RPMI8226 (cell line): ENCODE measurements at places on chromosomes 12 and 14.

DNA sequence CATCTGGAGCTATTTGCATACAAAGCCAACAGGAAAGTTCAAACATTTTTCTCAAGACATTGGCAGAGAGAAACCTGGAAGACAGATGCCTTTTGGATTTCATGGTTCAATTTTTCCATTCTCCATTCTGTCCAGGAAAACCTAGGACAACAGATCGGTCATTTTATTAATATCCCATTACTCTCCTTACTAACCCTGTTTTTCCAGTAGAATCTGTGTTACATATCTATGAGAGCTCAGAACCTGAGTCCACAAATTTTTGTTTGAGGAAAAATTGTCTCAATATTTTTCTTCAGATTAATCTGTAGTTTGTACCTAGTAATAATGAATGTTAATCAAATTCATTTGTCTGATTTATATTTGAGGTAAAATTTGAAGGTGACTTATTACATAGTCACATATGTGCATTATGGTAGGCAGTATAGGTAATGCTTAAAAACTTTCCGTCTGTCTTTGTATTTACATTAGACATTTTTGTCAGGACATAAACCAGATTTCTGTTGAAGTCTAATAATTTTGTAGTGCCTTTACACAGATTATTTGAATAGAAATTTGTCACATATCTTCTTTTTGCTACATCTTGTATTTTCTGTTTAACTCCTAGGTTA lies 75.3 kb downstream of the CCDC91 start:
- no peak for DNase-seq

- no peak for DNase-seq
These were observed 309.3 kb downstream of the ITPR2 start for GRCh38 chr12:26523708-26524150.

DNA sequence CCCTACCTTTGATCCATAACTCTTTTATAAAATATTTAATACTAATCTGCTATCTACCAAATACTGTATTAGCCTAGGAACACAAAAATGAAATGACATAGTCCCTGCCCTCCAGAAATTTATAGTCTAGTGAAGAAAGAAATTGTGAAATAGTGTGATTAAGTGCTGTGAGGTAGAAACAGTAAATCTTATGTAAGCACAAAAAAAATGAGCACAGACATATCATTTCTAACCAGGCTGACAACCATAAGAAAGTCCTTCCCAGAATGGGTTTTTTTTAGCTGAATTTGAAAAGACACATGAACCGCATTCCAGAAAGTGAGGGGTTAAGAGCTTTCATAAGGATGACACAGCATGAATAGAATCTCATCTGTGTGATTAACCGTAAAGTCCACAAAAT lies 145.9 kb downstream of the SOX5 start:
- DNase-seq: no peak

DNA sequence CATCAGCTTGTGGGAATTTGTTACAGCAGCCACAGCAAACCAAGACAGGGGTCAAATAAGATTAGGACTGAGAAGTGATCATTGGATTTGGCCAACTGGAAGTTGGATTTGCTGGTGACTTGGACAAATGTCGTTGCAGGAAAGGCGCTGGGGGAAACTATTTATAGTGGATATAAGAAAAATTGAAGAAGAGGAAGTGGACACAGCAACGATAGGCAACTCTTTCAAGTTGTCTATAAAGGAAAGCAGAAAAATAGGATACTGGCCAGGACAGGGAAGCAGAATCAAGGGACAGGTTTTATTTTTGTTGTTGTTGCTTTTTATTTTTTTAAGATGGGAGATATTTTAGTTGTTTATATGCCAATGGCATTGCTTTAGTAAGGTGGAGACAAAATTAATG lies 56.2 kb upstream of the RTRAF start:
- no peak for DNase-seq

DNA sequence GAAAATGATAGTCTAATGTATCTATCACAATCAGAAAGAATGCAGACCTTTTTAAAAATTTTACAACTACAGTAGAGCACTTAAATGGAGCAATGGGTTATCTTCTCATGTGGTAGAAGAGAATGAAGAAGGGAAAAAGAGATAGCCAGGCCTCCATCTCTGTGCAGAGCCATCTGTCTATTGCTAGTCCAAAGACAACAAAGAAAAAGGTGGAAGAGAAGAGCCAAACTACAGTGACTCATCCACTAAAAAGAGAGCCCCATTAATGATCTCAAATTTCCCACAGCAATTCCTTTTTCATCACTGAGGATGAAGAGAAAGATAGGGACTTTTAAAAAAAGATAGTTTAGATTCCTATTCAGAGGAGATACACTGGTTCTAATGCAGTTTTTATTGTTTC lies 232.9 kb downstream of the ATXN7L3B start:
- DNase-seq: no peak

DNA sequence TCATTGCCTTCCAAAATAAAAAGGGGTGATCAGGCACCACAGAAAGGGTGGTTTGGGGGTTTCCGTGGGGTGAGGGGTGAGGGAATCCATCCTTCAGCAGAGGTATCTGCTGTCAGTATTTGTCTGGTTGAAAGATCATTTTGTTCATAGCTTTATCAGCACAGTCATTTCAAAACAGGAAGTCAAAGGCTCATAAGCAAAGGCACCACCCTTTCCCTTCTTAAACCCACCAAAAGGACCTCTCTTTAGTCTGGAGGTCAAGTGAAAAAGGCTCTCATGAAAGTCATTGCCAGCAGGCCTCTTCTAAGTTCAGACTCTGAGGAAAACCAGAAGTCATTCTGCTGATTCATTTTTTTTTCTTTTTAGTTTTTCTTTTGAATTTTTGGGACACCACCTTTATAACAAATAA lies 6.2 kb downstream of the CHST11 start:
- peak; percentile 38 for DNase-seq

DNA sequence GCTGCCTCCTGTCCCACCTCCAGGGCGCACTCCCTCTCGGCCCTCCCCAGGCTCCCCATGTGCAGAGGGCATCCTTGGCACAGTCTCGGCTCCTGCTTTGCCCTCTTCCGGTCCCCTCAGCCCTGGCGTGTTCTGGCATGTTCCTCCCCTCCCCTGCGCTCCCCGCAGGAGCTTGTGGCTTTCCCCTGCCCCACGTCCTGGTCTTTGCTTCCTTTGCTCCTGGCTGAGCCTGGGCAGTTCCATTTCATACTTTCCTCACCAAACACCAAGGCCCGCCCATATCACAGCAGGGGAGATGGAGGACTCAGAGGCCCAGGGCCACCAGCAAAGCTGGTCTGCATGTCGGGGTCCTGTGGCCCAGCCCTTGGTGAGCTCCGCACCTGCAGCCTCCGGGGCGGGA lies 56.0 kb downstream of the FBRSL1 start:
- no peak for DNase-seq

GRCh38 chr12:72790273-72790672 lies 518.1 kb downstream of the TRHDE start:
- DNase-seq: no peak

DNA sequence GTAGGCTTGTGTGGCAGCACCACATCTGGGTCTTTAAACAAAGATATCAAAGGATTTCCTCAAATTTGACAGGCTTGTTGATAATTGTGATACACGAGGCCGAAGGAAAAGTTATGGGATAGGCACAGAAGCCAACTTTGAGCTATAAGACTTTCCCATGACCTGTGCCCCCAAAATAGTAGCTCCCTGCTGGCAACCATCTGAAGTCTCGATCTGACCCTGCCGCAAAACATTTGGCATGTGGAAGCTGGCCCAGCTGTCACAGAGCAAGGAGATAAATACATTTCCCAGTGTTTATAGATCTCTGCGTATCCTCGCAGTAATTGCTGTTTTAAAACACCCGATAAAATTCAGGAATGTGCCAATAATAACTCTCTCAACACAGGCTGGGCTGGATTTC lies 26.4 kb upstream of the RGS6 start:
- no peak for DNase-seq

- DNase-seq: no peak
These were observed 311.9 kb downstream of the CACNA1C start for GRCh38 chr12:2364631-2365051.

GRCh38 chr12:92977326-92977725 lies 48.2 kb upstream of the EEA1 start:
- DNase-seq: no peak

GRCh38 chr12:11863478-11863906 lies 207.2 kb upstream of the BCL2L14 start:
- DNase-seq: no peak

GRCh38 chr14:79840103-79840502 lies 371.2 kb downstream of the DIO2 start:
- DNase-seq: no peak

DNA sequence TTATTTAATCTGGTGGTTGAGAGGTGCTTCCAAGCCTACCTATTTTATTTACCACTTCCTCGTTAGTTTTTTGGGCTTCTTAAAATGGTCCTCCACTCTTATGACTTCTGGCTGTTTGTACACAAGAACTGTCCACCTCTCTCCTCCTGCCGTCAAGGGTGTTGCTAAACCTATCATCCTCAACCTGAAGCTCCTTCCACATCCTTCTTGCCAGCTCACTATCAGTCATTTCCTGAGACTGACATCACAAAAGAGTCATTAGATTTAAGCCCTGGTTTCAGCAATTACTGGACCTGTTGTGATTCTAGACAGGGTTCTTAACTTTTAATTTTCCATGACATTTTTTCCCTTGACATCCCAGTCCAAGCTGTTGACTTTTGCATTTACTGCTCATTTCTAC lies 91.9 kb downstream of the BICD1 start:
- no peak for DNase-seq

GRCh38 chr14:80637756-80638619 lies 303.6 kb downstream of the CEP128 start:
- DNase-seq: no peak

GRCh38 chr12:119614705-119615104 lies 21.1 kb downstream of the TMEM233 start:
- no peak for DNase-seq

DNA sequence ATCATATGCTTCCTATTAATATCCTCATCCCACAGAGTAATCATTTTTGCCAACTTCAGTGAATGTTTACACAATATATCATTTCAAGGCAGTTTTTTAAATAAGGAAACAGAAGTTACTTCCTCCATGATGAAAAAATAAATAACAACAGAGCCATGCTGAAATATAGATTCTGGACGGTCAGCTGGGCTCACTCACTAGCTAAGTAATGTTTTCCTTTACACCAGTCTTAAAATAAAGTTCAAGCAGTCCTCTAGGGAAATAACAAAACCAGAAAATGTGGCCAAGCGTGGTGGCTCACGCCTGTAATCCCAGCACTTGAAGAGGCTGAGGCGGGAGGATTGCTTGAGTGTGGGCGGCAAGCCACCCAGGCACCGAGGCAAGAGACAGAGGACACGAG lies 28.7 kb downstream of the AICDA start:
- no peak for DNase-seq

GRCh38 chr14:54127526-54127925 lies 170.9 kb upstream of the BMP4 start:
- DNase-seq: no peak

GRCh38 chr12:120984351-120984898 lies 6.1 kb downstream of the HNF1A start:
- DNase-seq: no peak

DNA sequence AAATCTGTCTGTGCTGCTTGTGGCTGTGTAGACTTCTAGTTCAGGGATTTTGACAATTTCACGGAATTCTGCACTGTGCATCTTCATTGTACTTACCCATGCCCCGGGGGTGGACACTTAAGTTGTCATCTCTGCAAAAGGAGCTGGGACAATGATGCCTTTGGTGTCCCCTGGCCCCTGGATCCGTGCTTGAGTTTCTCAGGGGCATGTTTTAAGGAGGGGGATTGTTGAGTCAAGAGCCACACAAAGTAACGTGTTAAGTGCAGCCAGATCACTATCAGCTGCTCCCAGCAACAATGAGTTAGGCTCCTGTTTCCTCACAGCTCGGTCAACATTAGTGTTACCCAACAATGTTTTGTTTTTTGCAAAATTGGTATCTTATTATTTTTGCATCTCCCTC lies 305.0 kb upstream of the DIO3 start:
- no peak for DNase-seq

- DNase-seq: no peak
These were observed 140.5 kb downstream of the KCNA5 start for GRCh38 chr12:5184186-5184585.

DNA sequence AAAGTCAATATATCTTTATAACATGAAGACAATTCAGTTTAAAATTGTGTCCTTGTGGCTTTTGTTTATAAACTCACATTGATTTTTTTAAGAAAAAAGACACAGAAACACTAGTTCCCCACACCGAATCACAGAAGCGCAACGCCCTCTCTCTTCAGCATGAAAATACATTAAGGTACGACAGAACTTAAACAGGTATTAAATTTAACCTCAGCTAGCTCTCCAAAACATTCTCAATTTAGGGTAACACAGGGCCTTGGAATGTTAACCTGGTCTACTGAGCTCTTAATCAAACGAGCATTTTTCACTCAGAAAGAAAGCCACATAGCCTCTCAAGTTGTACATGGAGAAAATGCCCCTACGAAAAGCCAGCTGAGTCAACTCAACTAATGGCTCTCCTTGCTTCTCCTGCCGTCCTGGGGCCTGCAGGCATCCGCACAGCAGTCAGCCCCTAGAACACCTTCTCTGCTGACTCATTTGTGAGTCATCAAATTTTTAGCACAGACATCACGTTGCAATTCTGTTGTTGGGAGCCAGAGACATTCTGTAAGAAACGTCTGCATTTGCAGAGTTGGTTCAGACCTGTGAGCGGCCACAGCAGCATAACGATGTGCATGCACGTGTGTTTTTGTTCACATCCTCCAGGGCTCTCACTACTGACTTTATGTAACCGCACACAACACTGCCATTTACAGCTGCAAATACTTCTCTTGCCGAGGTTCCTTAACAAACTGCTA lies 141.6 kb downstream of the ITPR2 start:
- no peak for DNase-seq

DNA sequence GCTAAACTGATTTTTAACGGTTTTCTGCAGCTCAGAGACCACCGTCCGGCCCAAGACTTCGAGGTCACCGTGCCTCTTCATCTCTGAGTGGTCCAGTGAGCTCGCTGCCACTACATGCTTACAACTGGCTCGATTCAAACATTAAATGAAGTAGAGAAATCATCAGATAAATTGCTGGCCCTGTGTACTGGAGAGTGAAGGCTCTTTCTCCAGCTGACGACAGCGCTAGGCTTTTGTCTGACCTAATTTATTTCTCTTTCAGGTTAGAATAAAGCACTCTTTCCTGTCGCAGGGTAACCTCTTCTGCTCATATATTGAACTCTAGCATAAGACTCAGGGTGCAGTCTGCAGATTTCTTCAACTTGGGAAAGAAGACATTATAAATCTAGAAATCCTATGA lies 6.4 kb downstream of the BCL11B start:
- DNase-seq: no peak

- no peak for DNase-seq
These were observed 70.8 kb downstream of the KCNA5 start for GRCh38 chr12:5114436-5114835.

GRCh38 chr14:24246765-24247212 lies 4.4 kb upstream of the TINF2 start:
- DNase-seq: peak; percentile 58

DNA sequence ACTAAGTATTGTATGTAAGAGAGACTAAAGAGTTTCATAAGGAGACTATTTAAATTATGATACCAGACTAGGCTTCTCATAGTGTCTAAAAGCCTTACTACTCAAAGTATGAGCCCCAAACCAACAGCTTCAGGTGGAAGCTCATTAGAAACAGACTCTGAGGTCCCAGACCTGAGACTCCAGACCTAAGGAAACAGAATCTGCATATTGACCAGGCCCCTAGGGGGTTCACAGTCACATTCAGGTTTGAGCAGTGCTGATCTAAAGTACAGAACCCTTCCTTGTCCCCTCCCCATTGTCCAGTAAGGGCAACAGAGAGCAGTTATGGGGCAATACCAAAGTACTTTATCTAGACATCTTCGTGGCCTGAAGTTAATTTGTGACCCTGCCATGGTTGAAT lies 87.7 kb downstream of the SSPN start:
- no peak for DNase-seq

- DNase-seq: no peak
These were observed 11.0 kb upstream of the PLEKHG3 start for GRCh38 chr14:64692986-64693809.
